ENCODE measurements at places on chromosomes 5 and 9. TPM values are rescaled to one million over a fixed set of nuclear protein-coding genes. Genes with fewer than 3 reads are reported as not detected.

Gene JAKMIP2
- not detected for total RNA-seq

Gene GPR150
- 0.07 TPM for total RNA-seq

Gene WDR38
- total RNA-seq = 0.14 TPM

Gene PKD2L2
- not detected for total RNA-seq

Gene PCDHGB7
- 0.03 TPM for total RNA-seq

Gene ZNF366
- not detected for total RNA-seq

Gene HRH2
- total RNA-seq = 0.34 TPM

Gene CNTNAP3
- total RNA-seq = 8.0 TPM

Gene PAEP
- 0.25 TPM for total RNA-seq

Gene LCN9
- not detected for total RNA-seq
